Activated CD4-positive, alpha-beta T cell treated with anti-CD3 and anti-CD28 coated beads for 1 hour (primary cell): ENCODE measurements at places on chromosomes 3 and 15.
A peak's percentile ranks its signal among the peaks of the same experiment; 100 is the strongest.

DNA sequence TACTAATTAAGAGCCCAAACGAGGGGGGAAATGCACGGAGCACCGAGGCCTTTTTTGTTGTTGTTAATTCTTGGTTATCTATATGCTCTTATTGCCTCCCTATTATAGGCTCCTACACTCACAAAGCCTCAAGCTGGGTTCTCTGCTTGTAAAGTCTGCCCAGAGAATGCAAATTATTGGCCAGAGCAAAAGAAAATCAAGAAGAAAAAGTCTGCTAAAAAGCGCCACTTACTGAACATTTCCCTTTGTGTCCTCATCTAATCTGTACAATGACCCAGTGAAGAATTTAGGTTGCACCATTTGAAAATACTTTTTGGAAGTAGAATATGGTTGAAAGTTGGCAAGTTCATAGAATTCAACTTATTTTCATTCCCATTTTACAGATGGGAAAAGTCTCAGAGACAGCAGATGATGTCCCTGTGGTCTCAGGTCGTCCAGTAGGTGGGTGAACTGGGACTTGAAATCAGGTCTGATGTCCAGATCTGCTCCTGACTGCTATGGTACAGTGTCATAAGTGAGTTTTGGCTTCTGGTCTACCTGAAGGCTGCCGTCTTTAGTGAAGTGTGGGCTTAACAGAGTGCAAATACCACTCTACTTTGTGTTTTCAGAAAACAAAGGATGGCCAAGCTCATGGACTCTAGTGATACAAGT lies 1.1 kb upstream of the TNFAIP8L3 start:
- DNase-seq = no peak

DNA sequence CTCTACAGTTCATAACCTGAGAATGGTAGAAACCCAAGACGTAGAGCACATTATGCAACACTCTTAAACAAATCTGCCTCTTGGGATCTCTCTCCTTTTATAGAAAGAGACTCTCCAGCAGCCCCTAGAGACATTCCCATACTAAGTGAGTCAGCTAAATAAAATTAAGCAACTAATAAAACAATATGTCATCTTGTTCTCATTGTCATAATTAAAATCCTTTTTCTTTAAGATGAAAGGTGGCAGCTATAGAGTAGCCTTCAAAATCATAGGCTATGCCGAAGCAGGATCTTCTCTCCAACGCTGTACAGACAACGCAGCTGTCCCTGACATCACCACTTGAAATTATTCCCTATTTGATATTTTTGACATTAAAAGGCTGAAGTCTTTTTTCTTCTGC lies 790.0 kb downstream of the FHIT start:
- no peak for DNase-seq

DNA sequence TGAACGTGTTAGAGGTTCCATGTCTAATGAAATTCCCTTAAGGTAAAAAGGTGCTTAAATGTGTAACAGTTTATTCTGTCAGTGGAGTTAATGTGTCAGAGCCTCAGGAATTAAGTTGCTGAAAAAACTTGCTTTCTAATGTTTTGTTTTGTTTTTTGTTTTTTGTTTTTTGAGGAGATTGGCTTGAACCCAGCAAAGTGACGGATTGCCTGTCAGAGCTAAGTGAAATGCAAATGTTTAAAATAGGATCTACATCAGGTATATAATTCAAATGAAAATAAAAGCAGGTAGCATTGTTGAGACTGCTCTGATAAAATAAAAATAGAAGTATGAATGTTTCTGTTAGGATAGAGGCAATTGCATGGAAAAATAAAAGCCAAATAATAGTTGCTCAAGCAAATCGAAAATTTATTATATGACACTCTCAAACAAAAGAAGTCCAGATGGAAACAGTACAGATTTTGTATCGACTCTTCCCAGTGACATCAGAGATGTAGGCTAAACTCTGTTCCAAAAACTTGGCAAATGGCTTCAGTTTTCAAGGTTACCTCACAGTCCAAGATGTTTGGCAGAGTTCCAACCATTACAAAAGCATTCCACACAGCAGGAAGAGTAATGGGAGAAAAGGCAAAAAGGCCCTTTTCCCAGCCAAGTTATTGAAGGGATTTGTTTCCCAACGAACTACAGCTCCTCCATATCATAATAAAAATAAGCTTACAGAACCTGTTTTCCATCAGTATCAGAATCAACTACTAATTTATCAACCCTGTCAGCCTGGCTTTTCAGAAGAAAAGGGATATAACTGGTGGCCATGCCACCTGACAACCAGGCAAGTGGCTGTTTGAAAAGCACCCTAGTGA lies 291.0 kb downstream of the TBL1XR1 start:
- DNase-seq = no peak

- DNase-seq = no peak
These were observed 99.8 kb downstream of the KCNH8 start for GRCh38 chr3:19248143-19248542.

DNA sequence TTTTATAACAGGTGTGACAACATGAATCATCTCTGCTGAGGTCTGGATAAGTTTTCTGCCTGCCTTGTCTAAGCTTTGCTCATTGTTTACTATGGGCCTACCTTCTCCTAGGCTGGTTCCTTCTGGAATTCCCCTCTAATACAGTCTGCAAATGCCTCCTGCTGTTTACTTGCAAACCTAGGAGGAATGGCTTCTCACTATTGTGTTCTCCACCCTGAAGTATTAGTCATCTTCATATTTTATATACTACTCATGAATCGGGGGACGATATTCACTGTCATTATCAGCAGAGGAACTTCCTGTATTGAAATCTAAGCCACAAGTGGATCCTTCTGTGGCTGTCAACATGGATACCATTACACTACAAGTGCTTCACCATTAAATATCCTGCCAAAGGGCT lies 154.8 kb downstream of the PLCL2 start:
- no peak for DNase-seq

GRCh38 chr3:23239211-23240068 lies 36.3 kb downstream of the UBE2E2 start:
- DNase-seq = no peak

GRCh38 chr3:17192995-17193394 lies 308.2 kb downstream of the PLCL2 start:
- DNase-seq = no peak

GRCh38 chr15:63054281-63054683 lies 11.7 kb downstream of the TPM1 start:
- no peak for DNase-seq

DNA sequence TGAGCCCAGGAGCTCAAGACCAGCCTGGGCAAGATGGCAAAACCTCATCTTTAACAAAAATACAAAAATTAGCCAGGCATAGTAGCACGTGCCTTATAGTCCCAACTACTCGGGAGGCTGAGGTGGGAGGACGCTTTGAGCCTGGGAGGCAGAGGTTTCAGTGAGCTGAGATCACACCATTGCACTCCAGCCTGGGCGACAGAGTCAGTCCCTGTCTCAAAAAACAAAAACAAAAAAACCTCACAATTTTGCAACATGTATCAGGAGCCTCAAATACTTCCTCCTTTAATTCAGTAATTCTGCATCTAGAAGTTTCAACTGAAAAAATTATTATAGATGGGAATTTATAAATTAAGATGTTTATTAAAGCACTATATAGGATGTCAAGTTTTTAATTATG lies 1.1 kb downstream of the MRPL47 start:
- no peak for DNase-seq

- DNase-seq = no peak
These were observed 12.1 kb downstream of the ZIC4 start for GRCh38 chr3:147393943-147394883.

GRCh38 chr3:177742273-177742672 lies 545.0 kb upstream of the TBL1XR1 start:
- DNase-seq = no peak

- no peak for DNase-seq
These were observed 62.3 kb downstream of the PDIA5 start for GRCh38 chr3:123129092-123129491.

- DNase-seq = no peak
These were observed 3.5 kb downstream of the EIF4A2 start for GRCh38 chr3:186786922-186787321.

GRCh38 chr3:69410301-69410700 lies 24.4 kb upstream of the FRMD4B start:
- DNase-seq = peak; percentile 34

DNA sequence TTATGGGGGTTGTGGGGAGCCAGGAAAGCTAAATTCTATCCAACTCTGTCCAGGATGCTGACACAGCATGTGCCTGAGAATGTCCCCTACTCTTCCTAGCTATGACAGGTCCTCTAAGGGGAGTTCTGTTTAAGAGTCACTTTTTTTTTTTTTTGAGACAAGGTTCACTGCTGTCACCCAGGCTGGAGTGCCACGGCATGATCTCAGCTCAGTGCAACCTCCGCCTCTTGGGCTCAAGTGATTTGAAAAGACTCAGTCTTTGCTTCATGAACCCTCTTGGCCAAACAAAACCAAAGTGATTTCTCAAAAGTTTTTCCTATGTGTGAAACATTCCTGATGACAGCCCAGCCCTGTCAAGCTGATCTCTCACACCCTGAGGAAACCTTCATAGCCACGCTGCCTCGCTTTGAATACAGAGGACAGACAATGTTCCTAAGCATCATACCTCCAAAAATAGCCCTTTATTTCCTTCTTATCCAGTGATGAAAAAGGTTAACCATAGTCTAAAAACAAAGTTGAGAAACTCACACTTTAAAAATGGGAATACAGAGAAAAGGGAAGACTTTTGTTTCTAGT lies 105.5 kb upstream of the PROK2 start:
- DNase-seq = no peak

DNA sequence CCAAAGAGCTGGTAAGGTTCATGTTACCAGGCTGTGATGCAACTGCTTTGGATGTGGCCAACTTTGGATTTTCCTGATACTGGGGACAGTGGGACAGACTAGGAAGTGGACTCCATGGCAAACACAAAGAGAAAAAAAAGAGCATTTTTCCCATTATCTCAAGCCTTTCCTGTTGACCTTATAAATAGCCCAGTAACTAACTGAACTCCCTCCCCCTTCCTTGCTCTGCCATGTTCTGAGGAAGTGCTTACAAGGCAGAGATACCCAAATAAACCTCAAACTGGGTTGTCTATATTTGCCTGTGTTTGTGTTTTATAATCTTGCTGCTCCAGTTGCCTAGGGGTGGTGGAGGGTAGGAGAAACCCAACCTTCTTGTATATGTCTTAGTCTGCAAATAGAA lies 27.3 kb upstream of the SLC9A9 start:
- no peak for DNase-seq

- no peak for DNase-seq
These were observed 171.8 kb downstream of the EPHA6 start for GRCh38 chr3:96986241-96986640.

GRCh38 chr3:46378426-46378942 lies 7.7 kb downstream of the CCR5 start:
- DNase-seq = peak; percentile 44

- DNase-seq = no peak
These were observed 807.4 kb upstream of the GBE1 start for GRCh38 chr3:82568776-82569338.

DNA sequence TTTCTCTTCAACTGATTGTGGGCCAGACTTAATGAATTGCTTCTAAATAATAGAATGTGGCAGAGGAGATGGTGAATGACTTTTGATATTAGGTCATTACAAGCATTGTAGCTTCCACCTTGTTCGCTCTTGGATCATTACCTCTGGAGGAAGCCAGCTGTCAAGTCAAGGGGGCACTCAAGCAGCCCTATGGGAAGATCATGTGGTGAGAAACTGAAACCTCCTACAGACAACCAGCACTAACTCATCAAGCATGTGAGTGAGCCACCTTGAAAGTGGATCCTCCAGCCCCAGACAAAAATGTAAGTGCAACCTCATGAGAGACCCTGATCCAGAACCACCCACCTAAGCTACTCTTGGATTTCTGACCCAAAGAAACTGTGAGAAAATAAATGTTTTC lies 109.8 kb upstream of the TBC1D5 start:
- no peak for DNase-seq

DNA sequence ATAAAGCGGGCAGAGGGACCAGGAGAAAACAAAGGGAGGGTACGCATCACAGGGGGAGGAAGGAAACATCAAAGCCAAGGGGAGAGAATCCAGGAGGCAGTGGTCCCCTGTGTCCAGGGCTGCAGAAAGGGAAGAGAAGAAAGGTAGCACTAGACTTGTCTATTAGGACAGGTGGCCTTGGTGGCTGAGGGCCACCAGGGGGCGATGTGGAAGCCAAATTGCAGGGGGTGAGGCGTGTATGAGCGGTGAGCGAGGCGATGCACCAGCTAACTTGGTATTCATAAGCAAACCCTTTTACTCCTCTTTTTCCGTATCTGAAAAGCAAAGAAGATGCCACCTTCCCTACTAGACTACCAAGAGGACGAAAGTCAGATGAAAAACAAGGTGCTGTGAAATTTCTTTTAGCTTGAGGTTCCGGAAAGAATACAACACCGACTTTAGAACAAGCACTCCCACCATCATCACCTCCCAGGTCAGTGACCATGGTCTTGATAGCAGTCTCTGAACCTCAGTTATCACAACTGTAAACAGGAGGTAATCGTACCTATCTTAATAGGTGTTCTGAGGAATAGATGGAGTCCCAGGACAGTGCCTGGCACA lies 654.4 kb upstream of the ADAMTS9 start:
- no peak for DNase-seq
